ENCODE measurements at places on chromosomes 5 and 9.
A peak's percentile ranks its signal among the peaks of the same experiment; 100 is the strongest.

GRCh38 chr9:137326445-137327065 lies 24.5 kb upstream of the NRARP start:
- H3K36me3 ChIP-seq, result no peaks in the 10 kb centered on the region
- H3K4me3 ChIP-seq, result no peak overlapping the region
- no peaks in the 10 kb centered on the region for H3K27me3 ChIP-seq
- H3K4me1 ChIP-seq, result no peaks in the 10 kb centered on the region
- no peak for DNase-seq
- H3K27ac ChIP-seq, result no peak overlapping the region

- H3K4me3 ChIP-seq, result no peak overlapping the region
- no peaks in the 10 kb centered on the region for H3K27me3 ChIP-seq
- no peaks in the 10 kb centered on the region for H3K36me3 ChIP-seq
- no peak overlapping the region for H3K27ac ChIP-seq
- DNase-seq, result no peak
Observed at GRCh38 chr5:155665361-155665760, 651.8 kb downstream of the KIF4B start.

- peak; percentile 29 for DNase-seq
- H3K4me1 ChIP-seq, result peaks cover 10% of the 10 kb centered on the region
- H3K4me3 ChIP-seq, result no peak overlapping the region
- no peaks in the 10 kb centered on the region for H3K36me3 ChIP-seq
- H3K27ac ChIP-seq, result no peak overlapping the region
Observed at GRCh38 chr9:105216440-105217178, 27.8 kb upstream of the SLC44A1 start.

DNA sequence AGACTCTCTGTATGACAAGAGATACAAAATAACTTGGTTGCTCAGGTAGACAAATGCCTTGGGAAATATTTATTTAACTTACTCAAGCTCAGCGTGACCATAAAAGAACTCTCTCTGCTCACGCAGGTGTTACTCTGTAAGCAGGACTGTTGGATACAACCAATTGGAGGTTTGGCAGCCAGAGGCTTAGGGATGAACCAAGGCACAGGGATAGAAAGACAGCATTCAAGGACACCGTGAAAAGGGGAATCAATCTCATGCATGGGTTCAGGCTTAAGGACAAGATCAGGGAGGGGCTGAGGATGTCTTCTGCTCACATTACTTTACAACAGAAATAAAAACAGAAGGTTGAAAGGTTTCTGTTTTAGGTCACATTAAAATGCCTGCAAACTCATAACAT lies 389.0 kb upstream of the BRINP1 start:
- DNase-seq, result no peak
- H3K4me1 ChIP-seq, result no peaks in the 10 kb centered on the region
- H3K27me3 ChIP-seq, result no peaks in the 10 kb centered on the region
- no peaks in the 10 kb centered on the region for H3K36me3 ChIP-seq
- no peak overlapping the region for H3K27ac ChIP-seq

DNA sequence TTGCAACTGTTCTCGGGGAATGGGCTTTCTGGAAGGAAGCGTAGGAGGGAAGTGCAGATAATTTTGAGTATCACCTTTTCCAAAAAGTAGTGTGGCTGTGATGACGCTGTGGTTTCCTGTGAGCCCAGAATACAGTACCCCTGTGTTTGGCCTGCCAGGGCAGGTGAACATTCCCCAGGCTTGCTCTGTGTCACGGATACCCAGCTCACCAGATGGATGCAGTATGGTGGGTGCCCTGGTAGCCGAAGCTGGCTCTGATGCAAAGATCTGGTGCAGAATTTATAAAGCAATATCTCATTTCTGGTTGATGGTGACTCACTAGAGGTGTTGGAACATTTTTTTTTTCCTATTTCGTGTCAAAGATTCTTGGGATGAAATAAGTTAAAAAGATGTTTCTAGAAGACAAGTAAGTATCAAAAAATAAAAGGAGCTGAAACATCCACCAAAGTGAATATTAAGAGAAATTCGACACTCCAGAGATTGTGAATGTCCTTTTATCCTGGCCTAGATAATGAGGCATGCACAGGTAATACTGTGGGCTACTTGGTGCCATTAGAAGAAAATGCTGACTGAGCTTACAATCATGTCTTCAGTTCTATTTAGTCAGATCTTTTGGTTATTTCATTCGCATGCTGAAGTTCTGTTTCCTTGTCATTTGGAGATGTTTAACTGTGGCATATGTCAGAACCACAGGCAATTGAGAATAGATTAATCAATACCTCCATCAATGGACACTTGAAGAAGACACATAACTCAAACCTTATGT lies 200.1 kb downstream of the GADD45G start:
- no peaks in the 10 kb centered on the region for H3K36me3 ChIP-seq
- H3K27me3 ChIP-seq, result no peaks in the 10 kb centered on the region
- H3K4me3 ChIP-seq, result no peak overlapping the region
- no peak for DNase-seq
- no peaks in the 10 kb centered on the region for H3K4me1 ChIP-seq

DNA sequence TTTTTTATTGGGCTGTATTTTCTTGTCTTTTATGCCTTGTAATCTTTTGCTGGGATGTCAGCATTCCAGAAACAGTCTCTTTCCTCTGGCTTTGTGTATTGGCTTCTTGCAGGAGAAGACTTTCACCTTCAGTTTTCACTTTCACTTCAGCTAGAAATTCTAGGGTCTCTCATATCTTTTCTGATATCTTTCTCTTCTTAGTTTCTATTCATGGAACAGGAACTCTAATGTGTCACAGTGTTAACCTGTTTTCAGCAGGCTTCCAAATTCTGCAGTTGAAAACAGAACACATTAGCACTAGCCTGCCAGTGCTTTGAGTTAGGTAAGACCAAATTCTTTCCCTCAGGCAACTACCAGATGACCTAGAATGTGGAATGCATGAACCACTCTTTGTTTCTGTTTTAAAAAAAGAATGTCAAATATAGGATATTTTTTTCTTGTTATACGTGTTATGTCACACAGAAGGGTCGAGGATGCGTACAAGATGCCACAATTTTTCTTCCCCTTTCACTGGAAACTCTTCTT lies 164.7 kb downstream of the TUSC1 start:
- DNase-seq, result no peak
- no peaks in the 10 kb centered on the region for H3K27me3 ChIP-seq
- no peak overlapping the region for H3K4me3 ChIP-seq
- H3K4me1 ChIP-seq, result no peaks in the 10 kb centered on the region
- no peaks in the 10 kb centered on the region for H3K36me3 ChIP-seq

DNA sequence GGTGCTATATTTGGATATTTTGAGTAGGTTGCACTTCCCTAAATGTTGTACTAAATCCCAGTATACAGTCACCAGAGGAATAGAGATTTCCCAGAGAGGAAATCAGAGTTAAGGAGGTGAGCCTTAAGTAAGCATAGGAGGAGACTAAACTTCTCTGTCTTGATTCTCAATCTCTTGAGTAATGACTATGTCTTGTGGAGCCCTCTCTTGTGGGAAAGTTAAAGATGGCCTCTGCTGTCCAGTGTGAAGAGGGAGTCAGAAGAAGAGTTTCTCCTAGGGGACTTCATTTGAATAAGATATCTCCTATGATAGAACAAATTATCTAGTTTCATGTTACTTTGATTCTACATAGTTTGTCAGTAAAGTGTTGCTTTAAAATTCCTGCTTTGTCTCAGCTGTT lies 502.5 kb downstream of the PDE4D start:
- no peaks in the 10 kb centered on the region for H3K27me3 ChIP-seq
- H3K4me3 ChIP-seq, result no peak overlapping the region
- no peaks in the 10 kb centered on the region for H3K36me3 ChIP-seq
- no peaks in the 10 kb centered on the region for H3K4me1 ChIP-seq
- H3K27ac ChIP-seq, result no peak overlapping the region

DNA sequence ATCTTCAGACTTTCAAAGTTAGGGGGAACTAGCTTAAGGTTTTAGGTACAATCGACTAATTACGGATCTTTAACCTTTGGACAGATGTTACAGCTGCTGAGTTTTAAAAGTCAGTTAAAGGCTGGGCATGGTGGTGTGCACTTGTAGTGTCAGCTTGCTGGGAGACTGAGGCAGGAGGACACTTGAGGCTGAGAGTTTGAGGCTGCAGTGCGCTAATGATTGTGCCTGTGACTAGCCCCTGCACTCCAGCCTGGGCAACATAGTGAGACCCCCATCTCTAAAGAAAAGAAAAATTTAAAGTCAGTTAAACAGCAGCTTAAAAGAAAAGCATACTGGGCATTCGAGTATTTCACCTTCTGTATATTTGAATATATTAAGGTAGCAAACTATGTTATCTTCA lies 51.4 kb downstream of the JMY start:
- H3K36me3 ChIP-seq, result peaks cover 11% of the 10 kb centered on the region
- no peak overlapping the region for H3K4me3 ChIP-seq
- DNase-seq, result no peak
- no peaks in the 10 kb centered on the region for H3K4me1 ChIP-seq
- no peak overlapping the region for H3K27ac ChIP-seq

DNA sequence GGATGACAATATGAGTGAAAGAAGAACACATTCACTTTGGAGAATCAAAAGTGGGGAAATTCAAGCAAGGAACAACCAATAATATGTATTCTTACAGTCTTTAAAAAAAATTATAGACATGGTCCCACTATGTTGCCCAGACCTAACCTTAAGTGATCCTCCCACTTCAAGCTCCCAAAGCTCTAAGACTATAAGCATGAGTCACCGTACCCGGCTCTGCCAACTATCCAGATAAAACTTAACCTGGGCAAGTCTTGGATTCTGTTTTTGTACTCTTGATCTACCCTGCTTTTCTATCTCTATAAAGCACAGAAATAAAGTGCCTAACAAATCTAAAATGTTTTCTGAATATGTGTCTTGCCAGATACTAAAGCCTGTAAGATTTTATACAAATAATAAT lies 30.9 kb downstream of the CEMIP2 start:
- no peaks in the 10 kb centered on the region for H3K27me3 ChIP-seq
- no peak overlapping the region for H3K4me3 ChIP-seq
- H3K36me3 ChIP-seq, result peaks cover 23% of the 10 kb centered on the region
- H3K4me1 ChIP-seq, result peaks cover 18% of the 10 kb centered on the region
- DNase-seq, result no peak

- no peaks in the 10 kb centered on the region for H3K27me3 ChIP-seq
- H3K4me1 ChIP-seq, result no peaks in the 10 kb centered on the region
- peak overlapping the region; percentile 66 for H3K27ac ChIP-seq
- H3K4me3 ChIP-seq, result peak overlapping the region; percentile 62
- peak; percentile 71 for DNase-seq
Observed at GRCh38 chr5:137734962-137735554, 831 bp downstream of the KLHL3 start.
